ENCODE measurements at places on chromosomes 2 and 18.

- DNase-seq: no peak
These were observed 97.0 kb downstream of the TFCP2L1 start for GRCh38 chr2:121187982-121188411.

DNA sequence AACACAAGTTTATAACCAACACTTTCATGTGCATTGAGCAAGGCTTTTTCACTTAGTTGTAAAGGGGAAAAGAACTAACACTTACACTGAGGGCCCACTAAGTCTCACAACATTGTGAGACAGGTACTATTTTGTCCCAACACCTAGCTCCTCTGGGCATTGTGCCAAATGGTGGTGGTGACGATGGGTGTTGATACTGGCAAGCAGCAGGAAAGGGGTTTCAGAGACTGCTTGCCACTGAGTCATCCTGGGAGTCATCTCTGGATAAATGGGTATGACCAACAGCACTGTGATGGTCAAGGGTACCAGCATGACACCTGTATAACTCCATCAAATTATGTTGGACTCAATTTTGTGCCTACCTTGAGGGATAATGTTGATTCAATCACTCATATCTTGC, 138.8 kb upstream of the ITGA6 start:
- DNase-seq: no peak

DNA sequence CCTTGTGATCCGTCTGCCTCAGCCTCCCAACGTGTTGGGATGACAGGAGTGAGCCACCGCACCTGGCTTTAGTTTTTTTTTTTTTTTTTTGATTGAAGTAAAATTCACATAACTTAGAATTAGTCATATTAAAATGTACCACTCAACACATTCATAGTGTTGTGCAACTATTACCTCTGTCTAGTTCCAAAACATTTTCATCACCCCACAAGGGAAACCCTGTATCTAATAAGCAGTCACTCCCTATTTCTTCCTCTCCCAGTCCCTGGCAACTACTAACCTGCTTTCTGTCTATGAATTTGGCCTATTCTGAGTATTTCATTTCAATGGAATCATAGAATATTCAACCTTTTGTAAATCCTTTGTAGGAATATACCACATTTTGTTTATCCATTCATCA, 123.9 kb upstream of the FAM117B start:
- DNase-seq: no peak

DNA sequence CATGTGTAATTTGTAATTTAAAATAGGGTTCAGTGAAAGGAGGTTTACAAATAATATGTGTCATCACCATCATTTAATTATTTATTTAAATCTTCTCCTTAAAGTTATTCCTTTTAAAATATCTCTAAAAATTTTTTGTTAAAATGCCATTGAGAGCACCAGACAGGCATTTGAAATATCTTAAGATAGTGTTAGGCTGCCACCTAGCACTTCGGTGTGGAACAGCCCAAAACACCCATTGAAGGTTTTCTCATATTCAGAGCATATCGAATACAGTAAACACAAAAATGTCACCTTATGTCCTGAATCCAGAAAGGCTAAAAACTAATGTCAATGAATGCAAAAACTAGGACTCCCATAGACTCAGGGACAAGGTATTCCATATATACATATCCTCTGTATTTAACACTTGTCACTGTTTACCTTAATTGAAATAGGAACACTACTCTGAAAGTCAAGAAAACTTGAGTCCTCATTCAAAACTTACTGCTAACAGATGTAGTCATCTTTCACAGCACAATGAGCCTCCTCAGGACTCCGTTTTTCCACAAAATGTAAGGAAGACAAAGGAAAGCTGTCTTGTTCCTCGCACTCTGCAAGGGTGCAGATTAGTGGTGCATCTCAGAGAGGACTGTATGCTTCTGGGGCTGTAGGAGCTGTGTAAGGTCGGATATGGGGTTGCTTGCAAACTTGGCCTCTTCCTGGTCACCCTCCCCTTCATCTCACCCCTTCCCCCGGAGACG, 329.5 kb downstream of the PAX3 start:
- DNase-seq: no peak

GRCh38 chr2:40488101-40488601, 36.3 kb upstream of the SLC8A1 start:
- no peak for DNase-seq

GRCh38 chr2:70709275-70710037, 58.5 kb downstream of the ADD2 start:
- no peak for DNase-seq

DNA sequence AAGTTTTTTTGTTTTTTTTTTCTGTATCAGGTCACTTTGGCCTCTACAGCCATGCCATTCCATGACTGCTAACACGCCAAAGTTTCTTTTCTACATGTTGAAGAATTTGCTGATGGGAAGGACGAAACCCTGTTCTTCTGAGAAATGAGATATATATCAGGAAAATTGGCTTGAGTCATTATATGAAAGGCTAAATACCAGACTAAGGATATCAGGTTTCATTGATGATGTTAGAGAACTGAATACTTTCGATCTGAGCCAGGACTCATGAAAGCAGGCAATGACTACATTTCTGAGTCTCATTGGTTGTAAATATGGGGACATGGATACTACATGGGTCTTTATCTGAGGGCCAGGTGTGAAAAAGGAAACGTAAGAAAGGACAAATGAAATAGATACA, 181.4 kb downstream of the OSR1 start:
- DNase-seq: no peak

- DNase-seq: no peak
These were observed 77.2 kb downstream of the GLI2 start for GRCh38 chr2:120812866-120813265.

GRCh38 chr2:28615706-28616105, 119.8 kb downstream of the PLB1 start:
- DNase-seq: no peak

DNA sequence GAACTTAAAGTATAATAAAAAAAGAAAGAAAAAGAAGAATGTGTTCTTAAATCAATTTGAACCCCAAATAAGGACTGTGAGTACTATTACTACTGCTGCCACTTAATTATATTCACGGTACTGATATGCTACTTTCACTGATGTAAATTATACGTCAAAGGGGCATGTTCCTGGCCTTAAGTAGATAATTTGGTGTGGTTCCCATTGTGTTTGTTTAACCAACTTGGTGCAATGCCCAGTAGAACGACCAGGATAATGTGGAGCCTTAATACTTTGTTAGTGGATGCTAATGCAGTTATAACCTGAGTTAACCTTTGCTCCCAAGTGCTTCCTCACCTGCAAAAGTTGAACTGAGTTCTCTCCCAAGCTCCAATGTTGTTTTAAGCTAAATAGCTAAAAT, 142.0 kb downstream of the NR4A2 start:
- DNase-seq: no peak

DNA sequence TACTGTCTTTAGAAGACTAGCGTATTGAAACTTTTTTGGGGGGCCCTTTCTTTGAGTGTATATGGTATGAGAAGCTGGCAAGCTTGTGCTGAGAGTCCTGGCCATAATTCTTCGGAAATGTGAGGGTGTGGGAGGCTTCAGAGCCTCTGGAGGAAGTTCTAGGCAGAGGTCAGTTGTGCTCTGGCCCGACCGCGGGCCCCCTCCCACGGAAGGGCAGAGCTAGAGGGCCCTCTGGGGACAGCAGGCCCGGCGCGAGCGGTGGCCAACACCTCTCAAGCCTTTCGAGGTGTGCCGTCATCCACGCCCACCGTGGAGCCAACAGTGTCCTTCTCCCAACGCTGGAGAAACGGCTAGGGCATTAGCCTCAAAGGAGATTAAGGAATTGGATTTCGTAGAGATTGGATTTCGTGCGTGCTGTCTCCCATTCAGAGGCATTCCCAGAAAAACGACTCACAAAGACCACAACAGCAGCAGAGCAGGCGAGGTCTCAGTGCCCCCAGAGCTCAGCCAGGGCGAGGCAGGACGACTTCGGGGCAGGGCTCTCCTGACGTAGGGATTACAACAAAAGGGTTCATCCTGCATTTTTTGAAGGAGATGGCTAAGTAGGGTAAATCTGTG, 2.2 kb upstream of the MTCL1 start:
- DNase-seq: no peak

- DNase-seq: no peak
These were observed 285.7 kb upstream of the UBE2E3 start for GRCh38 chr2:180694445-180695421.

DNA sequence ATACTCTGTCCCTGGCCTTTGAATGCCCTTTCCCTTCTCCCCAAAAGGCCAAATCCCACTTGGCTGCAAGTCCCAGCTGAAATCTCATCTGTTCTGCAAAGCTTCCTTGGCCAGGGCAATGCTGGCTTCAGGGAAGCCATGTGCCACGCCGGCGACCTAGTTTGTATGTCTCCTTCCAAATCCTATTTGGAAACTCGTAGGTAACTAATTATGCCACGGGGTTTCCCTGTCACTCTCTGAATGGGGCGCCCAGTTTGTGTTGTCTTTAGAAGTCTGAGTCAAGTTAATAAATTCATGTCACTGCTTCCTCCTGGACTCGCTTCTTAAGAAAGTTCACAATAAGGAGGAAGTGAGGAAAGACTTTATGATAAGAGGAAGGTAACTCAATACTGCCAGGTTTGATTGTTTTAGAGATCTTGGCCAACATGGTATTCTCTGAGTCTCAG, 19.1 kb downstream of the FHL2 start:
- DNase-seq: no peak

DNA sequence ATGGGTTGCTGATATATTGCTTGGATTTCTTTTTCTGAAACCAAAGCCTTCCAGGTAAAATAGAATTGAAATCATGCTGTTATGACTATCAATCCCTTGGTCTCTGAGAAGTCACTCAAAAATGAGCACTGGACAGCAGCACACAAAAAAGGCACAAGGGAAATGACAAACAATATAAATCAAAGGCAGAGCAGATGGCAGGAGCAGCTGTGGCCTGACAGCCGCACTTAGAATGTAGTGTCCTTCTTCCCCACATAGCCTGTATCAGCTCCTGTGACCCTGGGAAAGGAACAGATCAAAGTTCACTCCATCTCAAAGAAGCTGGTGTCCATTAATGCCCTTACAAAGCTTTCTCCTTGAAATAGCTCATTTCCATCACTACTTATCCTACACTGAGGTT, 326.7 kb downstream of the SUCLG1 start:
- DNase-seq: no peak

- DNase-seq: no peak
These were observed 24.3 kb downstream of the OSBPL1A start for GRCh38 chr18:24373328-24373727.

Data from activated naive CD4-positive, alpha-beta T cell (primary cell).